Lung (tissue), 17 donors: ENCODE measurements at places on chromosomes 1 and 21. TPM values are rescaled to one million over a fixed set of nuclear protein-coding genes. Genes with fewer than 3 reads are reported as not detected.

DNA sequence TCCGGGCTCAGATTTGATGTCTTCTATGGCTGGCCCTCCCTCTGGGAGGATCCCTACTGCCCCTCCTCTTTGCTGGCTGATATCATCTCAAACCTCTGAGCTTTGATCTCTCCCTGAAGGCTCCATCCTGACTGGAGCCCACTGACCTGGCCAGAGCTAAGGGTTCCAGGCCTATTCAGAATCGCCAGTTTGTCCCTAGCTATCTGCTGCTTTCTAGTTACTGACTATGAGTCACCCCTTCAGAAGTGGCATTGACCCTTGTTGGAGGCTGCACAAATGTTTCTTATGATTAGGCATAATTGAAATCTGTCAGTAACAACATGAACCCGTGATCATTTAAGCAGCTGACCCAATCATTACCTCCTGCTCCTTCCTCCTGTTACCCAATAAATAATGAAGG lies 87.1 kb downstream of the ABCA4 start:
- H3K27me3 ChIP-seq: no peaks in the 10 kb centered on the region
- no peaks in the 10 kb centered on the region for H3K4me1 ChIP-seq
- no peak overlapping the region for H3K4me3 ChIP-seq

- peaks cover 25% of the 10 kb centered on the region for H3K4me1 ChIP-seq
- peak overlapping the region; percentile 67 for H3K4me3 ChIP-seq
- peak; percentile 64 for DNase-seq
- H3K27ac ChIP-seq: peak overlapping the region; percentile 97
- no peaks in the 10 kb centered on the region for H3K27me3 ChIP-seq
- no peaks in the 10 kb centered on the region for H3K36me3 ChIP-seq
These were observed 102.2 kb downstream of the CASZ1 start for GRCh38 chr1:10694274-10694632.

PODN gene
- 12.9 TPM for total RNA-seq

DNA sequence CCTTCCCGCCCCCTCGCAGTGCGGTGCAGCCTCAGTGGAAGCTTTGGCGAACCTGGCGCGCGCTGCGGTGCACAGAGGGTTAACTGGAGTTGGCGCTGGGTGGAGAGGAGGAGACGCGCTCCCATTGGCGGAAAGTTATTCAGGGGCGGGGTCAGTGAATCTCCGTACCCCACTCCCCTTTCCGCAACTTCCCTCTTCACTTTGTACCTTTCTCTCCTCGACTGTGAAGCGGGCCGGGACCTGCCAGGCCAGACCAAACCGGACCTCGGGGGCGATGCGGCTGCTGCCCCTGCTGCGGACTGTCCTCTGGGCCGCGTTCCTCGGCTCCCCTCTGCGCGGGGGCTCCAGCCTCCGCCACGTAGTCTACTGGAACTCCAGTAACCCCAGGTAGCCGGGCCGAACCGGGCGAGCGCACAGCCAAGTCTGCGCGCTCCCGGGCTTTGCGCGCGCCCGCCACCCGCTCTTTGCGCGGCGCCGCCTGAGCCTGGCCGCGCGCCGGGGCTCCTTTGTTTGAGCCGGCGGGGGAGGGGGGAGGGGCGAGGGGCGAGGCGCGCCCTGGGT lies at the start of gene EFNA4:
Gene EFNA4 (plus strand): TSS at position 191 of the 561 bp plus-strand sequence. CDS start 84 bp downstream, at position 275.
- H3K4me3 ChIP-seq: peak within 1 kb of the TSS; percentile 67
- peak within 1 kb of the TSS; percentile 81 for H3K27ac ChIP-seq
- peaks cover 10% of the 10 kb centered on the region for H3K4me1 ChIP-seq
- H3K36me3 ChIP-seq: peaks cover 6% of the 10 kb centered on the region
- peaks cover 4% of the 10 kb centered on the region for H3K27me3 ChIP-seq

DNA sequence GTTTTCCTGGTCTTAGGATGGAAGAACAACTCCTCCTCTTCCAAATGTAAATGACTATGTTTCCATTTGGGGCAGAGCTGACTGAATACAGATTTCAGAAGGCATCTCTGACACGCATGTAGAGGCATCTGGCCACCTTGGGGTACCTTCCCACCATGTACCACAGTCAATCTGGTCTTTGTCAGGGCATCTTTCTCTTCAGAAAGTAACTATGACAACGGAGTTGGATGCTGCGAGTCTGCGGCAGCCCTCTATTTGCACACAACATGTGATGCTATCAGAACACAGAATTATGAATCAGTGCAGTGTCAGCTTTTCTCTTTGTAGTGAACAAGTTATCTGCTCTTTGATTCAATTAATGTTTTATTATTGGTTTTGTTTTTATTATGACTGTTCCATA lies 94.7 kb downstream of the TSEN15 start:
- H3K4me1 ChIP-seq: no peaks in the 10 kb centered on the region
- H3K27me3 ChIP-seq: no peaks in the 10 kb centered on the region
- no peak overlapping the region for H3K27ac ChIP-seq
- DNase-seq: no peak
- no peak overlapping the region for H3K4me3 ChIP-seq

DNA sequence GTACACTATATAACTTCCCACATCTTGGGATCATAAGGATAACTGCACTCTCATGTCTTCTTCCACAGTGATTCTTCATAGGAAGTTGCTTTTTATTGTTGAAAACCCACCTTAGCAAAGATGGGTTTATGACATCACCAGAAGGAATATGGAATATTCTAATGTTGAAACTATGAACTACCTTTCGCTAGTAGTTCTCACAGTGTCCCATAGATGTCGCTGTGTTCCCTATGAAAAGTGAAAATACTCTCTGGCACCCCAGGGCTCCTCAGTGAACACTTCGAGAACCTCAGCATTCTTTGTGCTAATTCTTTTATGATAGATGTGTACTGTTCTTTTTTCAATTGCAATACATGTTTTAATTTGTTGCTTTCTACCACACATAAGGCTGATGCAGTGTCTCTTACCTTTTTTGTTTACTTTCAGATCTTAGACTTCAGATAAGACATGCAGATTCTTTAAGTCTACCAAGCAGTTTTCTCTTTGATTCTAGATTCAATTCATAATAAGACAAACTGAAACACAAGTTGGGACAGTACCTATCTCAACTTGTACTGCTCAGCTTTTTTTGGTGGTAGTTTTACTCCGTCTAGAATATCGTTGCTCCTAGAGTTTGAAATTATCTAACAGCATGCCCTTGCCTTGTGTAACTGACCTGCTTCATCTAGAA lies 90.8 kb downstream of the GTF2B start:
- H3K4me3 ChIP-seq: no peak overlapping the region
- H3K27ac ChIP-seq: no peak overlapping the region
- peak; percentile 27 for DNase-seq
- H3K36me3 ChIP-seq: peaks cover 5% of the 10 kb centered on the region

GRCh38 chr1:4868521-4868920 lies 214.1 kb downstream of the AJAP1 start:
- no peaks in the 10 kb centered on the region for H3K4me1 ChIP-seq
- H3K27me3 ChIP-seq: no peaks in the 10 kb centered on the region
- H3K36me3 ChIP-seq: no peaks in the 10 kb centered on the region
- H3K27ac ChIP-seq: no peak overlapping the region
- H3K4me3 ChIP-seq: no peak overlapping the region

TIAM1 gene
- 58.0 TPM for total RNA-seq

GRCh38 chr21:32335601-32336575 lies 37.2 kb downstream of the MRAP start:
- no peak overlapping the region for H3K27ac ChIP-seq
- no peak for DNase-seq
- H3K27me3 ChIP-seq: no peaks in the 10 kb centered on the region
- H3K4me3 ChIP-seq: no peak overlapping the region
- H3K36me3 ChIP-seq: peaks cover 27% of the 10 kb centered on the region

DNA sequence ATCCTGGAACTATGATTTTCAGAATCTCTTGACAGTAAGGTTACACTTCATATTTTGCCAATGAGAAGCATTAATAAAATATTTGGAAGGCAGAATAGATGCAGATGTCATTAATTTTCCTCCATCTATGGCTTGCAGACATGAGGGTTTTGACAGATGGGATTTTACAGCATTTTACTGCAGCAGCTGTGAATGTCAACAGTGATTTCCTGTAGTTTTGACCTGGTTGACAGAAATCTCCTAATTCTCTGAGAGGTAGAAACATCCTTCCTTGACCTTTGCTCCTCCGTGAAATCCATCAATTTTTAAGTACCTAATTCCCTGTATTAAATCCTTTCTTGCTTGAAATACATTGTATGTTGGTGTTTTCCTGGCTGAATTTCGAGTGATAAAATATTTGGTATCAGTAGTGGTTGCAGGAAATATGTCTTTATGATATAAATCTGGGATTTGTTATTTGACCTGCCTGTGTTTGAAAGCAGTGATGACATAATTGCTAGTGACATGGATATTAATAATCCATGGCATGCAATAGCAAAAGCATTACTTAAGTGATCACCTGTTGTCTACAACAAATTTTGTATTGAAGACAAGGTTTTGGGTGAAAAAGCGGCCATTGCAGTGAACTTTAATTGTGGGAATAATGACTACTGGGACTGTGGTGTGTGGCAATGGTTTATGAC lies 73.9 kb downstream of the HLX start:
- no peaks in the 10 kb centered on the region for H3K4me1 ChIP-seq
- DNase-seq: no peak
- no peaks in the 10 kb centered on the region for H3K27me3 ChIP-seq
- H3K4me3 ChIP-seq: no peak overlapping the region

DNA sequence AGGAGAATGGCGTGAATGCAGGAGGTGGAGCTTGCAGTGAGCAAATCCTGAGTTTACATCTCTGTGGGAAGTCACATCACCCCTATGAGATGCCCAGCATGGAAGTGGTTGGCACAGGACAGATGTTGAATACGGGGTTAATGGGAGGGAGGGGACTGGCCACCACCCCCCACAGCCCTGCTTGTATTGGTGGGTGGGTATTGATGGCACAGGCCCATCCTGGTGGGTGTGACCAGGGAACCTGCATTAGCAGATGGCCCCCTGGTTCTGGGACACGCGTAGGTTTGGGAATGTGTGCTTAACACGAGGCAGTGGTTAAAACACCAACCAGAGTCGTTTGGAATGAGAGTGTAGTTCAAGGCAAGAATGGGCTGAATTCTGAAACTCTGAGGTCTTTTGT lies 117.9 kb downstream of the PRDM2 start:
- no peaks in the 10 kb centered on the region for H3K4me1 ChIP-seq
- H3K36me3 ChIP-seq: peaks cover 3% of the 10 kb centered on the region
- H3K27ac ChIP-seq: no peak overlapping the region
- H3K4me3 ChIP-seq: no peak overlapping the region
- H3K27me3 ChIP-seq: no peaks in the 10 kb centered on the region

DNA sequence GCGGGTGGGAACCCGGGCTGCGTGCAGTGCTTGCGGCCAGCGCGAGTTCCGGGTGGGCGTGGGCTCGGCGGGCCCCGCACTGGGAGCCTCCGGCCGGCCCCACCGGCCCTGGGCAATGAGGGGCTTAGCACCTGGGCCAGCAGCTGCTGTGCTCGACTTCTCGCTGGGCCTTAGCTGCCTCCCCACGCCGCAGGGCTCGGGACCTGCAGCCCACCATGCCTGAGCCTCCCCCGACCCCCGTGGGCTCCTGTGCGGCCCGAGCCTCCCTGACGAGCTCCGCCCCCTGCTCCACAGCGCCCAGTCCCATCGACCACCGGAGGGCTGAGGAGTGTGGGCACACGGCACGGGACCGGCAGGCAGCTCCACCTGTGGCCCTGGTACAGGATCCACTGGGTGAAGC lies 23.7 kb upstream of the CLIC4 start:
- H3K36me3 ChIP-seq: no peaks in the 10 kb centered on the region
- peaks cover 16% of the 10 kb centered on the region for H3K4me1 ChIP-seq
- H3K4me3 ChIP-seq: no peak overlapping the region
- no peak for DNase-seq
- peak overlapping the region; percentile 15 for H3K27ac ChIP-seq

TMOD4 gene
- 0.83 TPM for total RNA-seq

GRCh38 chr1:38076455-38076854 lies 29.9 kb upstream of the POU3F1 start:
- DNase-seq: no peak
- H3K27ac ChIP-seq: no peak overlapping the region
- peaks cover 4% of the 10 kb centered on the region for H3K4me1 ChIP-seq

DNA sequence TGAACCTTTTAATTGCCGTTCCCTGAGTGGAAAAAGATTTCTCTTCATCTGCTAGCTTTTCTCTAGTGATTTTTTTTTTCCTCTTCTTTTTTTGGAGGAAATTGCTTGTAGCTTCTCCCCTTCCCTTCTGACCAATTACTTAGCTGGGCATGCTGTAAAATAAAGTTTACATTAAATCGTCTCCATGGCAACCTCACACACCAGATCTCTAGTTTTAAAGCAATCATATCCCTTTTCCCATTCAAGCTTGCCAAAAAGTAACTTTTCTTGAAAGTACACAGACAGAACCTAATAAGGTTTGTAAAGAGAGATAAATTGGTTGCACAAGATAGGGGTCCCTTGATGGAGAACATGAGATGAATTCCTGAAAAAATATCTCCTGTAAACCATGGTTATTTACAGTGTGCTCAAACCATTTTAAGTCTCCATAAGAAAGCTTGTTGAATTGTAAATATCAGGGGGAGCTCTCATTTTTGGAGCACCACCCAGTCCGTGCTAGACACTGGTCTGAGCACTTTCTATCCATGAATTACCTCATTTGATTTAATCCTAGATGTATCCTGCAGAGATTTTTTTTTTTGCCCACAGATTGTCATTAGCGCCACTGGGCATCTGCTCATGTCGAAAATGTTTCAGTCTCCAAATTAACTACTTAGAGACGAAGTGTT lies 32.6 kb upstream of the HTR1D start:
- H3K36me3 ChIP-seq: no peaks in the 10 kb centered on the region
- H3K4me1 ChIP-seq: no peaks in the 10 kb centered on the region
- no peaks in the 10 kb centered on the region for H3K27me3 ChIP-seq
- H3K27ac ChIP-seq: no peak overlapping the region

PRDM2 gene
- 52.0 TPM for total RNA-seq

ADORA1 gene
- 0.57 TPM for total RNA-seq

CFHR3 gene
- total RNA-seq: 0.28 TPM

- H3K27me3 ChIP-seq: no peaks in the 10 kb centered on the region
- DNase-seq: no peak
- H3K4me3 ChIP-seq: no peak overlapping the region
- H3K27ac ChIP-seq: no peak overlapping the region
These were observed 407.3 kb downstream of the MATN1 start for GRCh38 chr1:30316056-30316455.

GRCh38 chr1:229190057-229190575 lies 80.8 kb upstream of the RAB4A start:
- no peaks in the 10 kb centered on the region for H3K4me1 ChIP-seq
- H3K36me3 ChIP-seq: no peaks in the 10 kb centered on the region
- H3K4me3 ChIP-seq: no peak overlapping the region
- no peak for DNase-seq
- no peak overlapping the region for H3K27ac ChIP-seq

FMOD gene
- 46.3 TPM for total RNA-seq

S100A2 gene
- 1.1 TPM for total RNA-seq

DNA sequence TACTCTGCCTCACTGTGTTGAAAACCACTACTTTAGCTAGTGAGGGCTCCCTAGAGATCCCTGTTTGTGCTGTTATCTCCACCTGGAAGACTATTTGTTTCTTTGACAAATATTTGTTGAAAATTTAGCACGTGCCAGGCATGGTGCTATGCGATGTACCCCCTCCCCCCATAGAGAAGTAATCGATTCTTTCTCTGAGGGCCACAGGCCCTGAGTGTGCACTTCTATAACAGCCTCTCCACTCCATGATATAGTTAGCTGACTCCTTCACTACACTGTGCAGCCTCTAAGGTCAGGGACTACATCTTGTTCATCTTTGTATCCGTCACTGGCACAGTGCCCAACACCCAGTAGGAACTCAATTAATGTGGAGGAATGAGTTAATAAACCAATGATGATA lies 17.3 kb upstream of the RBM15 start:
- DNase-seq: no peak
- no peaks in the 10 kb centered on the region for H3K4me1 ChIP-seq
- H3K36me3 ChIP-seq: no peaks in the 10 kb centered on the region
- no peaks in the 10 kb centered on the region for H3K27me3 ChIP-seq
- H3K27ac ChIP-seq: no peak overlapping the region
- no peak overlapping the region for H3K4me3 ChIP-seq
